ENCODE measurements at places on chromosomes 11 and 22.

DNA sequence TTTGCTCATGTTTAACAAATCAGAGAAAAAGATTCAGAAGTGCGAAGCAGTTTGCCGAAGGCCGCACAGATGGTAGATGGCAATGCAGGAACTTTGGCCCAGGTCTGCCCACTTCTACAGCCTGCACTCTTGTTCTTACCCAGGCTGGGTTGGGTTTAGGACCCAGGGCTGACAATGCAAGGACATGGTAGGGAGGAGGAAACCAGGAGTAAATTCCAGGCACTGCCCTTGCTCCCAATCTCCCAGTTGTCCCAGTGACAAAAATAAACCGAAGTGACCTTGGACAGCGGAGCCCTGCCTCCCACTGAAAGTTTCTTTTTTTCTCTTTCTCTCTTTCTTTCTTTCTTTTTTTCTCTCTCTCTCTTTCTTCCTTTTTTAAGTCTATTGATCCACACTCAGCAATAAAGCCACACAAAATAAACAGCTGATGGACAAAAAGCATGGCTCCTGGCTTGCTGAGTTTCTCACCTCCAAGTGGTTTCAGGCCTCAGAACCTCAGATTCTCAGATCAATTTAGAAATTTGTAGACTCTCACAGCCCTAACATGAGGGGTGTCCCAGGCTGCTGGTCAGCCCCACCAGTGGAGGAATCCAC lies 33.5 kb upstream of the FCHSD2 start:
- DNase-seq, result no peak

GRCh38 chr22:45103756-45104155 lies 60.0 kb upstream of the NUP50 start:
- no peak for DNase-seq

- DNase-seq, result no peak
These were observed 129.5 kb downstream of the FAM76B start for GRCh38 chr11:95660038-95660437.

DNA sequence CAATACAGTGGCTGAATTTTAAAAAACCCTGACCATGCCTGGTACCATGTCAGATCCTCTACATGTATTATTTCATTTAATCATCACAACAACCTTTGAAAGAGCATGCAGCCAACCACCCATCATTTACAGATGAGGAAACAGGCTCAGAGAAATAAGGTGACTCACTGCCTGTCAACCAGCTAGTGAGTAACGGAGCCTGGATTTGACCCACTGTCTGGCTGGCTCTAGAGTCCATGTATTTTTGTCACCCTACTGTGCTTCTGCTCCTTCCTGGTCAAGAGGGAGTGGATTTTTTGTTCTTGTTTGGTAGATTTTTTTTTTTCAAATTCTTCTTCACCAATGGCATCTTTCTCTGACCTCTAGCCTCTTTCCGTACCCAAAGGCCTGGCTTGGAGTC lies 77.4 kb downstream of the CWC15 start:
- DNase-seq, result no peak

DNA sequence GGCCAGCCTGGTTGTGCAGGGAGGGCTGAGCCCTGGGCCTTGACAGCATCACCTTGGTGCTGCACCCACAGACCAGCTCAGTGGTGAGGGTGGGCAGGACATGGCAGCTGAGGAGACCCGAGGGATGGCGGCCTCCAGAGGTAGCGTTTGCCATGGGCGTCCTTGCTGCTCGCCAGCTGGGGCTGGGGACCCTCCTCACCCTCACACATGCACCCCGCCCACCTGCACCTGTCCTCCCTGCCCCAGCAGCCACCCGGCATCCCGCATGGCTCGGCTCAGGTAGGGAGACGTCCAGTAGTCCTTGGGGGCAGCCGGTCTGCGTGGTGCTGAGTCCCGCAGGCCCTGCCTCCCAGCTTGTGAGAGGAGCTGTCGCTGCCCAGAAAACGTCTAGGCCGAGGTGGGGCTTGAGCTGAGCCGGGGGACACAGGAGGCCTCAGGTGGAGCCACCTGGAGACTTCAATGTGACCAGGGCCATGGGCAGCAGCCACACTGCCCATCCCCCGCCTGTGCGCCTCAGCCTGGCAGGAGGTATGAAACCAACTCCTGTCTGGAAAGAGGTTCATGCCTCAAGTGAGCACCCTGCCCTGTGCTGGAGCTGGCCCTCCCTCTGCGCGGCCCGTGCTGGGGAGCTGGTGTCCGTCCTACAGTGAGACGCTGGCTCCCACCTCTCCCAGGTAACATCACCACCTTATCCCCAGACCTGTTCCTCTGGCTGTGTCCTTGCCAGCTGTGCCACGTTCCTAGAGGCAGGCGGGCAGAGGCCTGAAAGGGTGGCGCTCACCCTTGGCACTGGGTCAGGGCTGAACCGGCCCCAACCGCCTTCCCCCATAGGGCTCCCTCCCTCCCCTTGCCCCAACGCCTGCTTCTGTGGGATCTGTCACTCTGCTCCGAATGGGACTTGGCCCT lies 3.3 kb upstream of the TRABD start:
- no peak for DNase-seq

GRCh38 chr11:61107888-61108287 lies 5.6 kb downstream of the CD5 start:
- no peak for DNase-seq

GRCh38 chr11:47797633-47798032 lies 30.5 kb upstream of the FNBP4 start:
- no peak for DNase-seq

DNA sequence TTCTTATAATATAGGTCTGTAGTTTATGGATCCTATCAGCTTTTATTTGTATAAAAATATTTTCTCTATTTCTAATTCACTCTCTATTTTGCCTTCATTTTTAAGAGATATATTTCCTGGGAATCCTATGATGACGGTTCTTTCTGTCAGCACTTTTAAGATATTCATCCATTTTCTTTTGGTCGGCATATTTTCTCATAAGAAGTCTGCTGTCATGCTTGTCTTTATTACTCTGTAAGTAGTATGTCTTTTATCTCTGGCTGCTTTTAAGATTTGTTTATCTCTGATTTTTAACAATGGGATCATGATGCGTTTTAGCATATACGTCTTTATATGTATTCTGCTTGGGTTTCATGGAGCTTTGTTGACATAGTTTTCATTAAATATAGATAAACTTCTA lies 175.5 kb downstream of the SNX19 start:
- DNase-seq, result no peak

DNA sequence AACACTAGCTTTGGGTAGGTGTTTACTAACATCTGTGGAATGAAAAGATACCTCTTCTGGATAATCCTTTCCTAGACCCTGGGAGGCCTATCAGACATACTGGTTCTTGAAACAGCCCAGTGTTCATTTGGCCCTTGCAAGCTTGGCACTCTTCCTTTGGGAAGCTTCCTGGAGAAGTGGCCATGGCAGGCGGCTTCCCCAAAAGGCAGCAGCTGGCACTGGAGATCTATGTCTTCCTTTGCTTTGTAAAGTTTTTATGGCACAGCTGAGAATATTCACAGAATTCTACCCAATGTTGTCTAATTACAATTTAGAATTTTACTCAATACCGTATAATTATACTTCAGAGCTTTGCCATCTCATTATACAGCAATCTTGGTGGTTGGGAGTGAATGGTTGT lies 199.2 kb upstream of the C11orf87 start:
- DNase-seq, result no peak

DNA sequence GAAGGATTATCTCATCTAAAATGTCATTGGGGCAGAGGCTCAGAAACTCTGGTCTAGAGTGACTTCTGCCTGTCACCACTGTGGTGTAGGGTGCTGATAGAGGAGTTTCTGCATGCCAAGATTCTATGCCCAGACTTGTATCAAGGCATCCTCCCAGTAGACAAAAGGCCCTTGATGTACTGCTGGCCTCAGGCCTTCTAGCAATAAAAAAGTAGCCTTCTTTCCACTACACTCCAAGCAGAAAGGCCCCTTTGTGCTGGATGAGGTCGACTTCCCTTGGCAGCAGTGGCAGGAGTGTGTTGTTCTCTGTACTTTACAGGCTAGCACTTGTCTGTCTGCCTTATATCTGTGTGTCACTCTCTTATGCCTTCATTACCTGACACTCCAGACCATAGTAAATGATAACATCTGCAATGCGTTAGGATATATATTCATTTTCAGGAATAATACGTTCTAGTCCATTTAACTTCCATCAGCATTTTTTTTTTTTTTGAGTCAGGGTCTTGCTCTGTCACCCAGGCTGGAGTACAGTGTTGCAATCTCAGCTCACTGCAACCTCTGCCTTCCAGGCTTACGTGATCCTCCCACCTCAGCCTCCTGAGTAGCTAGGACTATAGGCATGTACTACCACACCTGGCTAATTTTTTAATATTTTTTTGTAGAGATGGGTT lies 49.5 kb upstream of the RRM1 start:
- DNase-seq, result no peak

- no peak for DNase-seq
These were observed 5.9 kb upstream of the TP53AIP1 start for GRCh38 chr11:128948583-128948982.

GRCh38 chr22:39144101-39144767 lies 8.2 kb downstream of the CBX7 start:
- no peak for DNase-seq
